ENCODE measurements at places on chromosomes 13 and 19.

GRCh38 chr19:45424191-45425058 lies 708 bp upstream of the ERCC1 start:
- H3K36me3 ChIP-seq, result peaks cover 22% of the 10 kb centered on the region
- H3K27ac ChIP-seq, result peak overlapping the region; percentile 89
- peak overlapping the region; percentile 96 for H3K4me3 ChIP-seq
- H3K4me1 ChIP-seq, result peaks cover 60% of the 10 kb centered on the region

DNA sequence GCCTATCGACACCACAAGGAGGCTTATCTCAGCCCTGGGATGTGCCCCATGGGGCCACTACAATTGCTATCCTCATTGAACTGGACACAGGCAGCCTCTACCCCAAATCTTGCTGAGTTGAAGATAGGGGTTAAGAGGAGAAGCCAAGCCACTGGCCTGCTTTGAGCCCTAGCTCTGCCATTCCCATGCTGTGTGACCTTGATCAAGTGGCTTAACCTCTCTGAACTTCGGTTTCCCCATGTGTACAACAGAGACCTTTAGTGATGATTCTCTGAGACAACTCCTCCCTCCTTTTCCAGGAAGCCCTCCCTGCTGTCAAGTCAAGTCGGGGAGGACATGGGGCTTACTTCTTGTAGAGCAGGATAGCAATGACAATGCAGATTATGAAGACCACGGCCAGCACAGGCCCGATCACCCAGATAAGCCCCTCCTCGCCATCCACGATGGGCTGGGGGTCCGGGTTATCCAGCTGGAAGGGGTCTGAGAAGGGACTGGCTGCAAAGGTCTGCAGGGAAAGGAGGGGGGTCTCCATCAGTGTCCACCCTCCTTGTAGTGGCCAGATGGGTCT lies 121.6 kb downstream of the PTPRS start:
- H3K27me3 ChIP-seq, result no peaks in the 10 kb centered on the region
- H3K27ac ChIP-seq, result no peak overlapping the region
- no peak overlapping the region for H3K4me3 ChIP-seq
- H3K36me3 ChIP-seq, result no peaks in the 10 kb centered on the region

DNA sequence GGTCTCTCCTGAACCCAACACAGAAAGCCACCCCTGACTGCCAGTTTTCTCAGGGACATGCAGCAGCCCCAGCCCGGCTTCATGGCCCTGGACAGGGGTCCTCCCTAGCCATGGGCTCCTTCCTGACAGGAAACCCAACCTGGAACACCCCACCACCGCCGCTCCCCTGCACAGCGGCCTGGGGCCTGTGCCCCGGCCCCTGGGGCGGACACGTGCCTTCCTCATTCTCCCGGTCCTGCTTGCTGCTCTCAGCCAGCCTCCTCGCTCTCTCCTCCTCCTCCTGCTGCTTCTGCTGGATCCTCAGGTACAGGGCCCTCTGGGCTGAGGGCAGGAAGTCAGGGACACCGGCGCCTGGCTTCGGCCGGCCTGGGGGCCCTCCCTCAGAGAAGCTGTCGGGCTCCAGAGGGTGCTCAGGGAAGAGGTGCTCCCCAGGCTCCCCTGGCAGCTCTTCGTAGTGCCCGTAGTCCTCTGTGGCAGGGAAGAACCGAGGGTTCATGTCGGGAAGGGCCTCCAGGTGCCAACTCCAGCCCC lies 20.5 kb upstream of the TMEM160 start:
- no peak overlapping the region for H3K4me3 ChIP-seq
- DNase-seq, result no peak
- peaks cover 83% of the 10 kb centered on the region for H3K36me3 ChIP-seq
- H3K27ac ChIP-seq, result no peak overlapping the region

DNA sequence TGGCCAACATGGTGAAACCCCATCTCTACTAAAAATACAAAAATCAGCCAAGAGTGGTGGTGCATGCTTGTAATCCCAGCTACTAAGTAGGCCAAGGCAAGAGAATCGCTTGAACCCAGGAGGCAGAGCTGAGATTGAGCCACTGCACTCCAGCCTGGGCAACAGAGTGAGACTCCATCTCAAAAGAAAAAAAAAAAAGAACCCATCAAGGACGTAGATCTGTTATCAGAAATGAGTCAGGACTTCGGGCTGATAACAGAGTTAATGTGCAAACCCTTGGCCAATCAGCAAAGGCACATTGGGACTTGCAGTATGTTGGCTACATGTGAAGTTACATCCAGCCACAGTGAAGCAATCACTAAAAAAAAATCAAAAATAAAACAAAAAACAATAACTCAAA lies 4.8 kb upstream of the LGALS7B start:
- DNase-seq, result no peak
- H3K36me3 ChIP-seq, result no peaks in the 10 kb centered on the region
- no peak overlapping the region for H3K4me3 ChIP-seq
- no peak overlapping the region for H3K27ac ChIP-seq

- no peak overlapping the region for H3K27ac ChIP-seq
- H3K27me3 ChIP-seq, result no peaks in the 10 kb centered on the region
- H3K36me3 ChIP-seq, result peaks cover 34% of the 10 kb centered on the region
- no peak for DNase-seq
- no peak overlapping the region for H3K4me3 ChIP-seq
Measured at GRCh38 chr13:99768986-99769385, 202.6 kb downstream of the ZIC5 start.

DNA sequence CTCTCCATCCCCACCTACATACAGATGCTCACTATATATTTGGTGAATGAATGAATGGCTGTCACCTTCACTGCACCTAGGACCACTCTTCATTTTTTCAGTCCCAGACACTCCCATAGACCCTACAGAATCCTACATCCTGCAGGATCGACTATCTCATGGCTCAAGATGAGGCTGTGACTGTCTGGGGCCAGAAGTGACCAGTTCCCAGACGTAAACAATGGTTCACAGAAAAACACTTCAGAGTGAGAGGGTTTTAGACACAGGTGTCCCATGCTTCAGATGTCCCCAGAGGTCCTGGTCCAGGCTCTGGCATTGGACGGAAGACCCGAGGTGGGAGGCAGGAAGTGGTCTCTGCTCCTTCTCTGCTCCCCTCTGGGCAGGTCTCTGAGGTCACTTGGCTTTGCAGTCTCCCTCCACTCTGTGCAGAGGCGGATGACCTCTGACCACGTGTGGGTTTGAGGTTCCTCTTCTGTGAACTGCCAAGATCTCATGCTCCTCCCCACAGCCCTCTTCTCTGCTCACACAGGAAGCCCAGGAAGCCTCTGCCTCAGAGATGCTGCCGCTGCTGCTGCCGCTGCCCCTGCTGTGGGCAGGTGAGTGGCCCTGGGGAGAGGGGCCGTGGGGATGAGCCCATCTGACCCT lies 24.9 kb downstream of the SIGLEC7 start:
- no peak for DNase-seq
- H3K4me3 ChIP-seq, result no peak overlapping the region
- no peaks in the 10 kb centered on the region for H3K4me1 ChIP-seq
- H3K27me3 ChIP-seq, result peaks cover 25% of the 10 kb centered on the region
- no peak overlapping the region for H3K27ac ChIP-seq
- no peaks in the 10 kb centered on the region for H3K36me3 ChIP-seq
